ENCODE measurements at places on chromosomes 1 and 21.

DNA sequence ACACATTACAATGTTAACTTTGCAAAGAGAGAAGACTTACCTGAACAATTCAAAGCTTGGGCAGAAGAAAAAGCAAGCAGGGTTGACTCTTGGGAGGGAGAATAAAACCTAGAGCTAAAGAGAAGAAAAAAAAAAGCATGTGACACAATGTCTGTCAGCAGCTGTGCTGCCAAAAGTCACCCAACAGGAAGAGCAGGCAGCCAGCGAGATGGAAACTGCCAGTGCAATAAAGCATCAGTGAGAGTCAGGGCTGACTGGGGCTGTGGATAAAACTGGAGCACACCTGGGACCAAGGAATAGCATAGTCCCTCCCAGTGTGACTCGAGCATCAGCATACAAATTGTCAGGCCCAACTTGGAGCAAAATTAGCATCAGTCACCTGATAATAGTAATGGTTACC is 65.0 kb upstream of the SLC22A15 start:
- no peak for DNase-seq

DNA sequence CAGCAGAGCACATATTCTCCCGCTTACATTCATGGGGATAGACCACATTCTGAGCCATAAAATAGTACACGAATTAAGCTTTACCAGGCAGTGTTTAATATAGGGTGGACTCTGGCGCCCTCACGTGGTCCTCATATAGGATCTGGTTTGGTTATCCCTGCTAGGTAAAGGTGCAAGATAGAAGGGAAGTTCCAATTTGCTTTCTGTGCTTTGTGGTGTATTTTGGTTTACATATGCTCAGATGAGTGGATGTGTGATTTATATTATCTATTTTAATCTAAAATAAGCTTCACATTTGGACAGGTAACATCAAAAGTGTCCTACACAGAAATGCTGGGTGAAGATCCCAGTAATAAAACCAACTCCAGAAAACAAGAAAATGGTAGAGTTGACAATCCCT is 3.6 kb downstream of the CR1 start:
- DNase-seq = peak; percentile 86

DNA sequence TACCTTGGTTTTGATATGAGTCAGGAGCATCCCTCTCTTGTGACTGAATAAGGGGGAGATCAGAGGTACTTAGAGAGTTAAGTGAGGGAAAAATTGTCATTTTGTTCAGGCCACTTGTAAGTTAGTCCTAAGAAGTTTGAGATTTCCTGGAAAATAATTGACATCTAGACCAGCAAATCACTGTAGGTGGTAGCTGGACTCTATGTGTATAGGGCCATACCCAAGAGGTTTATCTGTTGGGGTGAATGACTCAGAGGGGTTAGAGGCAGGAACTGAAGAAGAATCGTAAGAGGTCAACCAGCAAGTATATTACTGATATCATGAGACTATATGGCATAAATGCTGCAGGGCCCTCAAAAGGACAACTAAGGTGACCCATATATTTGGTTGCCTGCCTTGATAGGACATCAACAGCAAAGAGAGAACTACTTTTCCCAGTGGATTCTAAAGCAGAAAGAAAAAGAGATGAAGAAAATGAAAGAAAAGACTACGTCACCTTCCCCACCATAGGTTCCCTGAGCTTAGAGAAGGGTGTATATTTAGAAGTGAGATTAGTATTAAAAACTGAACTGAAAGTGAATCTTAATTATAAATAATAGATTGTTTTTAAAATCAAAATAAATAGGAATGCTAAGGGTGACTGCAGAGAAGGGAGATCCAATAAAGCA is 8.0 kb upstream of the RNPC3 start:
- no peak for DNase-seq

- DNase-seq = no peak
Measured at GRCh38 chr1:228155596-228156514, 6.1 kb downstream of the GJC2 start.
